ENCODE measurements at places on chromosomes 11 and 22.

- DNase-seq: no peak
These were observed 53.3 kb downstream of the FLRT1 start for GRCh38 chr11:64089027-64089360.

DNA sequence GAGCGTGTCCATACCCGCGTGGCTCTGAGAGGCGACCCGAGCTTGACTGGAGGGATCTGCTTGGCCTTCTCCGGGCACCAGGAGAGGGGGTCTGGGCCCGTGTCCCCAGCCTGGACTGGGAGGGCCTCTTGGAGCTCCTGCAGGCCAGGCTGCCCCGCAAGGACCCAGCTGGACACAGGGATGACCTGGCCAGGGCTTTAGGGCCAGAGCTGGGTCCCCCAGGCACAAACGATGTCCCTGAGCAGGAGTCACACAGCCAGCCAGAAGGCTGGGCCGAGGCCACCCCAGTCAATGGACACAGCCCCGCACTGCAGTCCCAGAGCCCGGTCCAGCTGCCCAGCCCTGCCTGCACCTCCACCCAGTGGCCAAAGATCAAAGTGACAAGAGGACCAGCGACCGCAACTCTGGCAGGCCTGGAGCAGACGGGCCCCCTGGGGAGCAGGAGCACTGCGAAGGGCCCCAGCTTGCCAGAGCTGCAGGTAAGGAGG lies 38.2 kb downstream of the TRIOBP start:
- DNase-seq: peak; percentile 48

GRCh38 chr11:128219731-128220120 lies 367.6 kb downstream of the ETS1 start:
- no peak for DNase-seq

DNA sequence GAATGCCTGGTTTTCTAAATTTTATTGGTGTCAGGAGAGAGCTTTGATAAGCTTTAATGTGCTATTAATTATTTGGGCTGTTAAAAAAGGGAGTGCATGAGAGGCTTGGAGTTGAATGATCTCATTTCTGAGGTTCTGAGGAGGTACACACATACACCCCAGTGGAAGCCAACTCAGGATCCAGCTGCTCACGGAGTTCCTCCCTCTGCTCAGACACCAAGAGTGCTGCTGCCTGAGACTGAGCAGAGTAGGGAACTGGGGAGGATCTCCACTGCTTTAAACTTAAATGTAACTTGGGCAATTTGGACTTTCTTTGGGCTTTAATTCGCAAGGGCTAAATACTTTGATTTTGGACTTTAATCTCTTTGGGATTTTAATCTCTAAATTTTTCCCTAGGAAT lies 414.4 kb upstream of the CADM1 start:
- DNase-seq: no peak

GRCh38 chr11:66607126-66607834 lies 9.2 kb upstream of the RBM14 start:
- no peak for DNase-seq

GRCh38 chr11:1705126-1706052 lies 8.4 kb downstream of the KRTAP5-6 start:
- DNase-seq: no peak

DNA sequence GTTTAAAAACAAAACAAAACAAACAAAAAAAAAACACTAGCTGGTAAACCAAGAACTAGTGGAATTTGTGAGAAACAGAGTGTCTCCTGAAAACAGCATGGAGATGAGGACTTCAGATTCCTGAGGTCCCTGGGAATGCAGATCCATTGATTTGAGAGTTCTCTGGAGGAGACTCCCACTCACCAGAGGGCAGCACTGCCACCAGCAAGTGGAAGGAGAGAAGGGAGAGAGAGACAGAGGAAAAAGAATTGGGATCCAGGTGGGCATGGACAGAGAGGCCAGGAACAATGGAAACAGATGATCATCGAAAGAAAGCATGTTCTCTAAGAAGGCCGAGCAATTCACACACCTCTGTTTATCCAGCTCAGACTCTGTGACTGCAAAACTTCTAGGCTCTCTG lies 31.8 kb downstream of the ETS1 start:
- DNase-seq: no peak

DNA sequence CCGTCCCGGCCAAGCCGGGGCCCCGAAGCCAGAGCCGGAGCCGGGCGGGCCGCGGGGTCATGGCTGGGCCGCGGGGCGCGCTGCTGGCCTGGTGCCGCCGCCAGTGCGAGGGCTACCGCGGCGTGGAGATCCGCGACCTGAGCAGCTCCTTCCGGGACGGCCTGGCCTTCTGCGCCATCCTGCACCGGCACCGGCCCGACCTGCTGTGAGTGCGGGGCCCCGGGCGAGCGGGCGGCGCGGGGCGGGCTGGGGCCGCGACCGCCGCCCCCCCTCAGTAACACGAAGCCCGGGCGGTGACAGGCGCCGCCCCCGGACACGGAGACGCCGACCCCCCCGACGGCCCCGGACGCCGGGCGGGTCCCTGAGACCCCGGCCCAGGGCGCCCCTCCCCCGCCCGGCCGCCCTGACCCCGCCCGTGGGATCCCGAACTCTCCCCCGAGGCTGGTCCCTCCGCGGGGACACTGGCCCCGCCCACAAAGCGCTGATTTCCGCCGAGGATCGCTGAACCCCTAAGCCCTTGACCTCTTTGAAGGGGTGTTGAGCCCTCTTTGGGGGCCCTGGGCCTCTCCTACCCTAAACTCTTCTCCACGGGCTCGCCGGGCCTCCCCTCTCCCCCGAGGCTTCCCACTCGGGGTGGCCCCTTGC lies 389 bp downstream of the MICALL1 start:
- peak; percentile 32 for DNase-seq

DNA sequence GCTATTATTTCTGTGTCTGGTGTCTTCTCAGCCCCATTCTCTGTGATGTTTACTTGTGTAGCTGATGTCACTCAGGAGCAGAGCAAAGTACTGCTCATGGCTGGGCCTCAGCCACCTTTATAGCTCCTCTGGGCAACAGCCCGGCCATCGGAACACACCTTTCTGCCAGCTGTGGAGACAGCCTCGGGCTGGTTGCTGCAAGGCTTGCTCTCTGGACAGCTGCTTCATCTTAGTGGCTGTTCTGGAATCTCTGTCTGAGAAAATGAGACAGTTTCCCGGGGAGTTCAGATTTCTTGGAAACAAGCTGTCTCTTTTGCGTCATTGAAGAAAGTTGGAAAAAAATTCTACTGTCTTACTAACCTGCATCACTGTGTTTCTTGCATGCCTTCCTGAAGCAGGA lies 20.0 kb downstream of the THY1 start:
- DNase-seq: no peak
